B cell (primary cell): ENCODE measurements at places on chromosomes 16 and 17. TPM values are rescaled to one million over a fixed set of nuclear protein-coding genes. Genes with fewer than 3 reads are reported as not detected.

The TBC1D26 gene
- total RNA-seq, result 0.46 TPM in 1 of 2 replicates, not detected in the other

GRCh38 chr16:63737633-63738032, 1384.2 kb downstream of the CDH11 start:
- H3K4me1 ChIP-seq, result no peaks in the 10 kb centered on the region
- H3K27me3 ChIP-seq, result no peaks in the 10 kb centered on the region
- H3K36me3 ChIP-seq, result no peaks in the 10 kb centered on the region
- no peak overlapping the region for H3K4me3 ChIP-seq

The CNTD1 gene
- not detected in 2 replicates for total RNA-seq

DNA sequence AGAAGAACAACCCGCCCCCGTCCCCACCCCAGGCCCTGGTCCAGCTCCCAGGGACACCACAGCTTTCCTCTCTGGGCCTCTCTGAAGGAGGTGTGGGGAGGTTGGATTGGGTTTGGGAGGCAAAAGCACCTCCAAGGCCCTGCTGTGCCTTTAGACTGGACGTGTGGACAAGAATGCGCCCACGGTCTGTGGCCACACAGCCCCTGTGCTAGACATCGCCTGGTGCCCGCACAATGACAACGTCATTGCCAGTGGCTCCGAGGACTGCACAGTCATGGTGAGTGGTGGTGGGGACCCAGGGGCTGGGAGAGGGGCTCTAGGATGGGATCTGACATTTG, 3.0 kb downstream of the CORO1A start:
- no peak for DNase-seq
- H3K4me3 ChIP-seq, result peak overlapping the region; percentile 97
- H3K36me3 ChIP-seq, result peaks cover 42% of the 10 kb centered on the region

The G6PC1 gene
- not detected in 2 replicates for total RNA-seq

DNA sequence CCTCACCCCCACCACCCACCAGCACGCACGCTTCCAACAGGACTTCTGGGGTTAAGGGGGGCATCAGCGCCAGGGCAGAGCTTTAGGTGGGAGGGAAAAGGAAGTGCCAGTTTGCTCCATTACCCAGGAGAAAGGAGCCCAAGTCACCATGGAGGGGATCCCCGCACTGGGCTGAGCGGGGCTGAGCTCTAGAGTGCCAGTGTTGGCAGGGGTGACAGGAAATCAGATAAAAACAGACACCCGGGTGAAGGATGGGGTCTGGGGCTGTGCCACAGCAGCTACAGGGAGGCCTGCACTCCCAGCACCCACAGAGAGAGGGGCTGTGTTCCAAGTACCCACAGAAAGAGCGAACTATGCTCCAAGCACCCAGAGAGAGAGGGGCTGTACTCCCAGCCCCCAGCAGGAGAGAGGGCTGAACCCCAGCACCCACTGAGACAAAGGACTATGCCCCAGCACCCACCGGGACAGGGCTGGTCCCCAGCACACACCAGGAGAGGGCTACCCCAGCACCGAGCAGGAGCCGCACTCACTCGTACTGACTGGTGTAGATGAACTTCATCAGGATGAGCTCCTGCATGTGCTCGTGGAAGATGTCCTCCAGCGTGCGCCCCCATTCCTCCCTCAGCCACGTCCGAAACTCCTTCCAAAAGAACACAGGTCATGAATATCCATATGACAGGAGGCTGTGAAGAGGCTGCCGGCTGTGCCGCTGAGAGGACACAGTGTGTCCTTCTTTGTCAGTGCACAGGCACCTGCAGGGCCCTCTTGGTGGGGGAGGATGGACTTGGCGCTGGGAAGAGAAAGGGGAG, 18.6 kb upstream of the C16orf95 start:
- H3K4me3 ChIP-seq, result no peak overlapping the region
- no peaks in the 10 kb centered on the region for H3K27me3 ChIP-seq
- DNase-seq, result no peak
- H3K27ac ChIP-seq, result no peak overlapping the region

GRCh38 chr17:8031261-8031661, 7.6 kb upstream of the ALOX15B start:
- no peak overlapping the region for H3K27ac ChIP-seq
- H3K27me3 ChIP-seq, result peaks cover 19% of the 10 kb centered on the region
- no peak overlapping the region for H3K4me3 ChIP-seq
- no peaks in the 10 kb centered on the region for H3K36me3 ChIP-seq
- no peak for DNase-seq
- H3K4me1 ChIP-seq, result no peaks in the 10 kb centered on the region

The PLD6 gene
- 4.1 and 5.0 TPM in 2 replicates for total RNA-seq

The SLC6A4 gene
- not detected in 2 replicates for total RNA-seq

GRCh38 chr16:8063159-8063558, 527.2 kb downstream of the TMEM114 start:
- H3K4me3 ChIP-seq, result no peak overlapping the region
- H3K36me3 ChIP-seq, result no peaks in the 10 kb centered on the region
- no peaks in the 10 kb centered on the region for H3K27me3 ChIP-seq
- no peaks in the 10 kb centered on the region for H3K4me1 ChIP-seq
